Left renal cortex interstitium (tissue), 4 donors: ENCODE measurements at places on chromosomes 7 and 10. TPM values are rescaled to one million over a fixed set of nuclear protein-coding genes. Genes with fewer than 3 reads are reported as not detected.

VPS41 gene
- polyA plus RNA-seq: 84.6 TPM

VSTM4 gene
- 14.1 TPM for polyA plus RNA-seq

C7orf57 gene
- polyA plus RNA-seq: 0.71 TPM

PON3 gene
- 1.0 TPM for polyA plus RNA-seq

GALNT17 gene
- polyA plus RNA-seq: 3.1 TPM

SLC18A2 gene
- polyA plus RNA-seq: 1.3 TPM

ZNF365 gene
- polyA plus RNA-seq: 0.22 TPM

CLCN1 gene
- polyA plus RNA-seq: 0.17 TPM

DNA sequence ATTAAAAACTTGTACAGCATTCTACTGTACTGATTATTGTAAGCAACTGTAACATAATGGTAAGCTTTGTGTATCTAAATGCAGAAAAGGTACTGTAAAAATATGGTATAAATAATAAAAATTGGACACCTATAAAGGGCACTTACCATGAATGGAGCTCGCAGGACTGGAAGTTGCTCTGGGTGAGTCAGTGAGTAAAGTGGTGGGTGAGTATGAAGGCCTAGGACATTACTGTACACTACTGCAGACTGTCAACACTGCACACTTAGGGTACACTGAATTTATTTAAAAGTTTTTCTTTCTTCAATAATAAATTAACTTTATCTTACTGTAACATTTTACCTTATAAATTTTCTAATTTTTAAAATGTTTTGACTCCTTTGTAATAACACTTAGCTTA lies 118.6 kb upstream of the ASAH2 start:
- no peak for DNase-seq

- DNase-seq: no peak
These were observed 668 bp downstream of the GPR37 start for GRCh38 chr7:124764847-124765400.

GRCh38 chr7:129729511-129729910 lies 118.0 kb downstream of the NRF1 start:
- DNase-seq: no peak

DNA sequence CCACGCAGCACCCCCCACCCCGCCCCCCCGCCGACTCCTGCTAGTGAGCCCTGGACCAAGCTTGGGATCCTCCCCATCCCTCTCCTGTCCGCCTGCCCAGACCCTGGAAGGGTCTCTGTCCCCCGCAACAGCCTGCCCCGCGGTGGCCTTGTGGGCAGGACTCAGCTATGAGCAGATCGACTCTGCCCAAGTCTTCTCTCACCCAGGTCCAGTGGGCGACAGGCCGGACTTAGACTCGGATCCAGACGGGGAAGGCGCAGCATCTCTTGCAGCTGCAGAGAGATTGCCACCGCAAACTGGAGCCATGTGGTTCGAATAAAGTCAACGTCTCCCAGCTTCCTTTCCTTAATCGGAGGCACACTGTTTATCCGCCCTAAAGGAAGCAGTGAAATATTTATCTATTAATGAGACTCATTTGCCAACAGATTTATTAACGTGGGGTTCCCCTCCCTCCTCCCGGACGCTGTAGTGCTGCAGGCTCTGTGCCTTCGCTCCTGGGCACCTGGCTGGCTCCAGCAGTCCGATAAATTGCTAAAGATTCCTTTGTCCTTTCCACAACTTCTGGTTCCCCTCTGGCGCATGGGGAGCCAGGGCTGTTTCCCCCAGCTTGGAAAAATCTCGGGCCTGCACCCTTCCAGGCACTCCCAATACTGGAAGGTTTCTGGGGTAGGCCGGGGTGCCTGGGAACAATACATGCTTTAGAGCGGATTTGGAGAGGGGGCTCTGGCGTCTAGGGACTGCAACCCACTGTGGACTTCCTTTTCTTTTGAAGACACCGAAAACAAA lies 634 bp upstream of the HOXA7 start:
- DNase-seq: no peak

DNA sequence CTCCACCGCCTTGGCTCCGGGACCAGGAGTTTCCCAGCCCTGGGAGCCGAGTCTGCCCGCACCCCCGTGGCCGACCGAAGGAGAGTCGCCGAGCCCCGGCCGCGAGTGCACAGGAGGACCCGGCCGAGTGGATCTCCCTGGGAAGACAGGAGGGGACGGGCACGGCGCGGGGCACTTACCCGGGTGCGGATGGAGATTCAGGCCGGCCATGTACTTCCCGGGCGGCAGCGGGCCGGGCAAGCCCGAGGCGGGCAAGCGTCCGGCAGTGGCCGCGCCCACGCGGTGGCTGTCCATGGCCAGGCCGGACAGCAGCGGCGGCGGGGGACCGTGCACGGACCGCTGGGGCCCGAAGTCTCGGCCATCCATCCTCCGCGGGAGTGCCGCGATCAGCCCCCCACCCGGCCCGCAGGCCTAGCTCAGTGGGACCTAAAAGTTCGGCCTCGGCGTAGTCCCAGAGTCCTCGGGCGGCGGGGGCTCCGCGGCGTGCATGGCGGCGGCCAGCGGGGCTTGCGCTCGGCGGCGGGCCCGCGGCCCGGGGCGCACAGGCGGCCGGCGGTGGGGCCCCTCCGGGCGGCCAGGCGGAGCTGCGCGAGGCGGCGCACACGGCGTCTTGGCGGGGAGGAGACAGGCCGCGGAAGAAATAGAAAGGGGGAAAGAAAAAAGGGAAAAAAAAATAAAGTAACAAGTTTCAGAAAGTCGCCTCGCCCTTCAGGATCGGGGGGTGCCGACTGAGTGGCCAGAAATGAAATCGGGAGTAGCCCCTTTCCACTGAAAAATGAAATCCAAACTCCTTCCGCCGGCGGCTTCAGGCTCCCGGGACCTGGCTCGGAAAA lies 2.5 kb downstream of the TNRC18 start:
- no peak for DNase-seq

GRCh38 chr10:3487228-3487627 lies 297.8 kb downstream of the KLF6 start:
- DNase-seq: no peak

DNA sequence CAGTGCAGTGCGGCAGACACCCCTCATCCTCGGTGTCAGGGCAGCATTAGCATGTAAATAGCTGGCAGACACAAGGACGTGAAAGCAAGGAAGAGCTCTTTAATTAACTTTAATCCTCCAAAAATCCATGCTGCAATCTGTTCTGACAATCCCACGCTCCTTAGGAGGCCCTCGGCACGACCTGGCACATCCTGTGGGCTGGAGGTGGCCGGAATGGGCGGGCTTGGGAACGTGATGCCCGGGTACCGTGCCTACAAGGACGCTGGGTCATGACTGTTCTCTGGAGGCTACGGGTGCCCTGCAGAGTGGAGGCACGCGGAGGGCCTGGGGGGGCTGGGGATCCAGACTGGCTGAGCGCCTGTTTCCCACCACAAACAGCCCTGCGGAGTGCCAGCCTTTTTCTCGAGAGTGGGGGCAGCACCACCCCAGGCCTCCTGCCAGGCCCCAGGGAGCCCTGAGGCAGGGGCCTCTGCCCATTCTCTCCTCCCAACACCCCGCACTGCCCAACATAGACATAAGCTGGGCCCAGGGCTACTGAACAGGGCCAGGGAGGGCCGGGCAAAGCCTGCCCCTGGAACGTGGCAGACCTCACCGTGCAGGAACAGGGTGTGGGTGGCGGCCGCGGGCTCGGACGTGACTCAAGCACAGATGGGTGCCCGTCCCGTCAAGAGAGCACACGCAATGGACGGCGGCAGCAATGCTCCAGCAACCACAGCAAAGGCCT lies 189.3 kb downstream of the MAD1L1 start:
- DNase-seq: no peak

DNA sequence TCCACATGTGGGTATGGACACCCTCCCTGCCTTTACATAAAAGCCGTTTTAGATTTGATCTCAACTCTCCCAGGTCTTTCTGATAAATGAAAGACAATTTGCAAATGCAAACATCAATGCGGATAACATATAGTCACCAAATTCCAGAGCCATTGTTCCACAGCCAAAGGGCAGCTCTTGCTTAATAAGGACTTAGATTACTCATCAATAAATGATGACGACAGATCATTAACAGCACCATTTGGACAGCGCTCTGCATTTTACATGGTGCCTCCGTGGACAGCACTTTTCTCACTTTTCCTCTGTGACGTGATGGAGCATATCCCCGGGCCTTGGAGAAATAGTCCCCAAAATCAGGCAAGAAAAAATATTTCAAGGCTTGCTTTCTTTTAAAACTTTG lies 370.3 kb upstream of the CELF2 start:
- DNase-seq: no peak

GRCh38 chr7:11858026-11858425 lies 26.0 kb upstream of the THSD7A start:
- no peak for DNase-seq

- no peak for DNase-seq
These were observed 32.9 kb upstream of the SDK1 start for GRCh38 chr7:3267966-3268690.

DNA sequence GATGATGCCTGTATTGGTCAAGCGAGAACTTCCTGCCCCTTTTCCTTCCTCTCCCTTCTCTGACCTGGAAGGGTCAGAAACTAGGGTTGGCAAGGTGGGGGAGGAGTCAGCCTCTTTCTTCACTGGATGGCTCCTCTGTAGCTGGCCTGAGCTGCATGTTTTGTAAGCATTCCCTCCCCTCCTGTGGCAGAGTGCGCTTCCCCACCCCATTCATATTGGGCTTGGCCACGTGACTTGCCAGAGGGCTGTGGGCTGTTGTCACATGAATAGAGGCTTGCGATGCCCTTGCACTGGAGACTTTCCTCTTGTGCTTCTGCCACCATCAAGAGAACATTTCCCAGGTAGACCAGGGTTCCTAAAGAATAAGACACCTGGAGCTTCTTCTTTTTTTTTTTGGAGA lies 111.3 kb upstream of the PODXL start:
- DNase-seq: no peak

DNA sequence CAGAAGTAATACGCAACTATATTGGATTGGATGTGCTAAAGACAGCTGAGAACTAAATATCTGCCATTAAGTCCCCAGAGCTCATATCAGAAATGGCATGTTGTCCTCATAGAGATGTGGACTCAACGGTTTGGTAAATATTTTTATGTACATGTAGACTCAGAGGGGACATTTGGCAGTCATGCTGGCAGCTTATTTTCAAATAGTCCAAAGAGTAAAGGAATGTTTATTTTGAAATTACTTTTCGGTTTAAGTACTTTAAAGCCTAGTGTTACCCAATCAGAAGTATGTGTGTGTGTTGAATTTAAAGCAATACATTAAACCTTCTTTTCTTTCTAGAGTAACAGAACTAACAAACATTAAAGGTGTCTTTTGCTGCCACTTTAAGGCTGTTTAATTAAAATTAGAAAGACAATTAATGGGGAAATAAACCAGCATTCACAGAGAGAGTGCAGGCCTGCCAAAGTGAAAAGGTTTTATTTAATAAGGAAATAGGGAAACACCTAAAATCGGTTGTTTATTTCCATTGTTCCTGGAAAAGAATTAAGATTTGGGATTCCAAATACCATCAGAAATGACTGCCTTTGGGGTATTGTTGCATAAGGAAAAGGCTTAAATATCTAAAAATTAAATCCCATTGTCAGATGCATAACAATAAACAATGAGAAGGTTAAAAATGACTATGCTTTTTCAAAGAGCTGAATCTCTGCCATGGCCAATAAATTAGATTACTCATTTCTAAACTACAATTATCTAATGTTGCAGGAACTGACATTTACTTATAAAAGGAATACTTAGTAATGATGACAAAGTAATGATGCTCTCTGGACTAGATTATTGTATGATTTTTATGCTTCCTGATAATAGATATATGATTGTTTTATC lies 113.4 kb upstream of the AHR start:
- DNase-seq: no peak

DNA sequence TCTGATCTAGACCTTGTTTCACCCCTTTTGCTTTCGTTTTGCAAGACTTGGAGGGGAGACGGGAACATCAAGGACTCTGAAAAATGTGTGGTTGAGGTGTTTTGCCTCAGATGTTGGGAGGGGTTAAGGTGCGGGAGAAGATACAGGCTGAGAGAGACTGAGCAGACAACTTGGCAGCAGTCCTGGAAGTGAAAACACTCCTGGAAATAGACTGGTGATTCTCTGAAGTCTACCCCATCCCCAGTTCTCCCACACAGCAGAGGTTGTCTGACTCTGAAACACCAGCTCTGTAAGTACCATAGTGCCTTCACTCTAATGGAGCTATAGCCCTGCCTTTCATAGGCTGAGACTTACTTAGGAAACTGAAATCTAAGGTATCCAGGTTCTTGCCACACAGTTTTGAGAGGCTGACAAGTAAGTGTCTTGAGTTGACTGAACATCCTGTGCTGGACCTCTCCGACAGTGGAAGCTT lies 152.5 kb downstream of the PPP1R9A start:
- DNase-seq: no peak

DNA sequence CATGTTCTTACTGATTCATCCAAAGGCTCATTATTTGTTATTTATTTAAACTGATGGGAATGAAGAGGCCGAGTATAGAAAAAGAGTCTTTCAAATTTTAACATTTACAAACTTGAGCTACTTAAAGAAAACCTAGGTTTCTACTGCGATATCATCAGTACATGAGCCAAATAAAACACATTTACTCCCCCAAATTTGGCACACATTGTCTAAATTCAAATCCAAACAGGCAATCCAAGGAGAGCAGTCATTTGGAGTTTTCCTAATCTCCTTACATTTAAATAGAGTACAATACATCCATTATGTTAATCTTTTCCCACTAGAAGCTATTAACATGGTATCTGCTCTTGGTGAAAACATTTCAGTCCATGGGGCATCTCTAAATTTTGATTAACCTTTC lies 2.2 kb downstream of the NMT2 start:
- no peak for DNase-seq

- DNase-seq: no peak
These were observed 27.0 kb downstream of the DLD start for GRCh38 chr7:107917763-107918651.

DNA sequence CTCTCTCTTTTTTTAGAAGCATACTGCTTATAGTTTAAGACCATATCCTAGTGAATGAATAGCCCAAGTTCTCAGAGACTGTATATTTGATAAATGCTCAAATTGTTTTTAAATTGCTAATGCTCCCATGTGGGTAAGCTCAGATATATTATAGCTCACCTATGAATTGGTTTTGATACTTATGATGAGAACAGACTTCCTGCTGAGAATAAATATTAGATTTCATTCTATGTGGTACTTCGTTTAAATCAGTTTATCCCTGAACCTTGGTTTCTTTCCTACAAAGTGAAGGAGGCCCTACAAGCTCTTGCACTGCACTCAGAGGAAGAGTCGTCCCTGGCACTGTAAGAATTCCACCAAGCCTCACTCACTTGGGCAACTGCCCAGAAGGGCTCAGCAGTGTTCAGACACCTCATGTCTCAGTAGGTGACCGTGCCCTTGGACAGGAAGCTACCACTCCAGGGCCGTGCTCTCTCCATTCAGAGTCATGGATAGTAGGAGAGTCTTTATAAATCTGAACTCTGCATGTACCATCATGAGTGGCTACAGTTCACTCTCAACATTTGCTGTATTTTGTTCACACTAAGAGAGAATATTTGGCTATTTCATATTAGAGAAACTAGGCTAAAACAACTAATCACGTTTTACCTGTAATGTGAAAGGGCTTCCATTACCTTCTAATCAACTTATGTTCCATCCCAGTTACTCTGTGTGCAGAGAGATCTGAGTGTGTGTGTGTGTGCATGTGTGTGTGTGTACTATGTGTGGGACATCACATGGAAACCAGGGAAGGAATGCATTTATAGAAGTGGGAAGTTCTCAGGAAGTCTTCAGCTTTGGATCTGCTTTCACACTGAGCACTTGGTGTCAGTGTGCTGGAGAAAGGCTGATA lies 93.8 kb downstream of the PTPRE start:
- DNase-seq: no peak
